ENCODE measurements at places on chromosomes 3 and 15.

DNA sequence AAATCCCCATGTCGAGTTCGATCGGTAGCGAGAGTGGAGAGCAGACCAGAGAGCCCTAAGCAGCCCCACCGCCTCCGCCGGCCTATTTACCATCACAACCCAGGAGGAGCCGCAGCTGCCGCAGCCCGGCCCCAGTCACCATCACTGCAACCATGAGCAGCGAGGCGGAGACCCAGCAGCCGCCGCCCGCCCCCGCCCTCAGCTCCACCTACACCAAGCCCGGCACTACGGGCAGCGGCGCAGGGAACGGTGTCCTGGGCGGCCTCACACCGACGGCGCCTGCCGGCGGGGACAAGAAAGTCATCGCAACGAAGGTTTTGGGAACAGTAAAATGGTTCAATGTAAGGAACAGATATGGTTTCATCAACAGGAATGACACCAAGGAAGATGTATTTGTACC is 89.5 kb upstream of the TPM1 start:
- DNase-seq: no peak

GRCh38 chr15:40302288-40302886 is 5.3 kb downstream of the PLCB2 start:
- DNase-seq: no peak

GRCh38 chr3:153463895-153464294 is 301.9 kb downstream of the RAP2B start:
- DNase-seq: no peak

DNA sequence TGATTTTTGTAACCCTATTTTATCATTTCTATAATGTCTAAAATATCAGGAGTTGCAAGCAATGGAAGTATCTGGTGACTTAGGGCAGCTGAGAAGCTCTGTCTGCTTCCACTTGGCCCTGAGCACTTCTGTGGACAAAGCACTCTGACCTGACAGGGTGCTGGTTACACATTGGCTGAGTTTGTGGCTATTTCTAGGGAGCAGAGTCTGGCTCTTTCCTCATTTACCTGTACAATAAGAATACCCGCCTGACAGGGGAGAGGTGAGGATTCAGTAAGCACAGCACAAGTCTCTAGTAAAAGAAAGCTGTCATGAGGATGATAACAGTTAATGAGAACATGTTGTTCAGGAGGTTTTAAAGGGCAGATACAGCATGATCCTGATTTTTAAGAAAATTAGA is 33.3 kb upstream of the SPESP1 start:
- no peak for DNase-seq

DNA sequence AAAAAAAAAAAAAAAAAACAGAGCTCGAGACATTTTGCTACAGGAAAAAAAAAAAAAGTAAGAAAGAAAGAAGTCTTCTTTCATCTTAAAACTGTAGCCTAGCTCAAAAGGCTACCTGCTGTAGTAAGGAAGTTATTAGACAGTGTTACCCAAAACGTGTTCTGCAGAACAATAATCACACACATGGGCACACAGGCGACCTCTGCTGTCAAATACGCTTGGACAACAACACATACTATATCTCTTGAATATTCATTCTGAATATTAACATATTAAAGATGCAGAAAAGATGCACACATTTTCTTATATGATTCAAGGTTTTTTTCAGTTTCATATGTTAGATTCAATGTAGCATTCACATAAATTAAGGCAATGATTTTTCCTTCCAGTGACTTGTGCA is 215.8 kb downstream of the ROBO1 start:
- DNase-seq: no peak
